ENCODE measurements at places on chromosomes 4 and X.

GRCh38 chr4:150482581-150482980 is 99.4 kb upstream of the MAB21L2 start:
- no peak for DNase-seq

DNA sequence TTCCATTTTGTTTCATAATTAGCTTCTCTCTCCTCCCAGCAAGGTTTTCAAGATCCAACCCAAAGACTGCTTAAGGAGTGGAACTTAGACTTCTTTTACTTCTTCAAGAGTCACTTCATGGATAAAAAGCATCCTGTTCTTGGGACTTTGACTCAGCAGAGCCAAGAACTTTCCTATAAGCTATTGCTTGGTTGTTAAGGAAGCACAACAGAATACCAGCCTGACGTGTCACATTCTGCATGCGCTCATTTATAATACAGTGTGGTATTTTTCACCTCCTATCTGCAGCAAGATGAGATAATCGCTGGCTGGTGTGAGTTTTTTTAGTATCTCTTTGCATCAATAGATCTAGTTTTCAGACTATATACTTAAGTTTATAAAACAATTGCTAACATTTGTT is 152.1 kb downstream of the PALLD start:
- DNase-seq, result no peak

DNA sequence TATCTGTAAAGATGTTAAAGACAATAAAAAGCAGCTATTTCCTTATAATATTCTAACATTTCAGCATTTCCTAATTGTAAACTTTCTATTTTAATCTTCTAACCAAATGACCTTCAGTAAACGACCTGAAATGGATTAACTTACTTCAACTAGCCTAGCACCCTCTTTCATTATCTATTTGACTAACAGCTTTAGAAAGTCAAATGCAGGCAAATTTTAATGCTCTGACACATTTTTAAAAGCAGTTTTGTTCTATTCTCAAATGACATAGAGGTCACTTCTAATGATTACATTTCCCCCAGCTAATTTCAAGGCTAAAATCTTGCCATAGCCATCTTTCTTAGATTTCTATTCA is 41.9 kb downstream of the SLC7A11 start:
- DNase-seq, result no peak

- no peak for DNase-seq
Measured at GRCh38 chr4:2834001-2834921, 9.4 kb upstream of the ADD1 start.

DNA sequence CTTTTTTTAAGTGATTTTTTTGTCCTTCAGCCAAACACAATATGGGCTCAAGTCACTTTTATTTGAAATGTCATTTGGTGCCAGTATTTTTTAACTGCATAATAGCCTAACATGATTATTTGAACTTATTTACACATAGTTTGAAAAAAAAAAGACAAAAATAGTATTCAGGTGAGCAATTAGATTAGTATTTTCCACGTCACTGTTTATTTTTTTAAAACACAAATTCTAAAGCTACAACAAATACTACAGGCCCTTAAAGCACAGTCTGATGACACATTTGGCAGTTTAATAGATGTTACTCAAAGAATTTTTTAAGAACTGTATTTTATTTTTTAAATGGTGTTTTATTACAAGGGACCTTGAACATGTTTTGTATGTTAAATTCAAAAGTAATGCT is 62.1 kb downstream of the EDNRA start:
- no peak for DNase-seq

- DNase-seq, result no peak
Measured at GRCh38 chr4:1406981-1407656, 877 bp upstream of the NKX1-1 start.

GRCh38 chrX:103585411-103586313 is at the start of gene TCEAL4:
TCEAL4 (plus strand) TSS chrX:103585515; CDS start chrX:103586676, 1,161 bp downstream.
- peak; percentile 26 for DNase-seq

DNA sequence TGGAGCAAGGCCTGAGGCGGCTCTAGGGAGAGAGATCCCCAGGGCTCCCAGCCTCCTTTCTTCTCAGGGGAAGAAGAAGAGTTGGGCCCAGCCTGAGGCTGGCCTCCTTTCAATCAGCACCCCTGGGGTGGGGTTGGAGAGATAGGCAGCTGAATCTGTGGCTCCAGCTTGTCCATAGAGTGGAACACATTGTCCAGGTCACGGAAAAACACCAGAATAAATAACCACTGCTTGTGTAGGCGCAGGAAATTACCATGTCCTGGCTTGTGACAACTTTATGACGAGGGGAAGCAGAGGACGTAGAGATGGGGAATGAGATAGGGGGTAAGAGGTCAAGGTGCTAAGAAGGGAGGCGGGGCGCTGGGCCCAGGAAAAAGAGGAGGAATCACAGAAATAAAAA is 80.8 kb upstream of the EFNB1 start:
- no peak for DNase-seq

- no peak for DNase-seq
Measured at GRCh38 chr4:31467781-31468180, 747.6 kb downstream of the PCDH7 start.

GRCh38 chrX:96692890-96693289 is 8.2 kb downstream of the DIAPH2 start:
- no peak for DNase-seq

DNA sequence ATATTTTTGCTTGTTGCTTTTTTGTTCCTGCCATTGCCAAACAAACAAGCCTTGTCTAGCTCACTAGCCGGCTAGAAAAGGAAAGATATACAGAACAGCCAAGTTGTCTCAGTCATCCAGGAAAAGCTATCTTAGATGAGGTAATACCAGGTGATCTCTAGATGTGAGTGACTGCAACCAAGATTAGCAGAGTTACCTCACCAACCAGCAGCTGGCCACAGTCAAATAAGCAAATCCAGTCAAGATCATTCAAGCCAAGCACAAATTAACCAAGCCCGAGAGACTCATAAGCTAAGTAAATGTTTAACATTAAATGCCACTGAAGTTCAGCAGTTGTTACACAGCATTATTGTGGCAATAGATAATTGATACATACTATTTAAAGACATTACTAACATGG is 108.6 kb downstream of the CENPC start:
- no peak for DNase-seq

- no peak for DNase-seq
Measured at GRCh38 chr4:7066493-7066892, 1.4 kb downstream of the GRPEL1 start.

DNA sequence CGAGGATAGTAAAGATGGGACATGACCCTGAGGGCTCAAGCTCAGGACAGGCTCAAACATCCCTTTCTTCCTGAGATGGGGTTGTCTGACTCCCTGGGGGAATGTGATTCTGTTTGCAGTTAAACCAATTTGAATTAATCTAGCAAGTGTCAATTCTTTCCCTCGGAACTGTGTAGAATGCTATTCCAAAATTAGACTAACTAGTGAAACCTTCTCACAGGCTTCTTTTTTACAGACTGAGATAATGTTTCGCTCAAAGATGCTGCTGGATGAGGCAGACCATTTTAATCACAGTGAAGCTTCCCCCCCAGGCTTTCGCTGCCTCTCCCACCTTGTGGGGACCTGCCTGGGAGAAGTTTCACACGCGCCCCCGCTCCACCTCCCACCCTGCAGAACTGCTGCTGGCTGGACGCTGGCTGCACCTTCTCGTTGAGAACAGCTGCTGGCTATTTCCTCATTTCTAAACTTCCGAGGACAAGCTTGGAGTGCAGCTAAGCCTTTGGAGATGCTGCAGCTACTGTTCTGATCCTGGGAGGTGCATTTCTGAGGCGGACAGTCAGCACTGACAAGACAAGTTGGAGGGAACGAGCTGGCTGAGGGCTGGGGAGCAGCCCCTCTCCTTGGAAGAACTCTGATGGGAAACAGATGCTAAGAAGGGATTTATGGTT is 297.8 kb downstream of the RAPGEF2 start:
- no peak for DNase-seq

GRCh38 chr4:94757192-94758140 is at the start of gene BMPR1B:
BMPR1B (plus strand) TSS chr4:94757955; CDS start chr4:95104425, 346,470 bp downstream.
- no peak for DNase-seq

- DNase-seq, result no peak
Measured at GRCh38 chr4:113052379-113052951, 3.0 kb downstream of the ANK2 start.
